ENCODE measurements at places on chromosomes 16 and 17.

DNA sequence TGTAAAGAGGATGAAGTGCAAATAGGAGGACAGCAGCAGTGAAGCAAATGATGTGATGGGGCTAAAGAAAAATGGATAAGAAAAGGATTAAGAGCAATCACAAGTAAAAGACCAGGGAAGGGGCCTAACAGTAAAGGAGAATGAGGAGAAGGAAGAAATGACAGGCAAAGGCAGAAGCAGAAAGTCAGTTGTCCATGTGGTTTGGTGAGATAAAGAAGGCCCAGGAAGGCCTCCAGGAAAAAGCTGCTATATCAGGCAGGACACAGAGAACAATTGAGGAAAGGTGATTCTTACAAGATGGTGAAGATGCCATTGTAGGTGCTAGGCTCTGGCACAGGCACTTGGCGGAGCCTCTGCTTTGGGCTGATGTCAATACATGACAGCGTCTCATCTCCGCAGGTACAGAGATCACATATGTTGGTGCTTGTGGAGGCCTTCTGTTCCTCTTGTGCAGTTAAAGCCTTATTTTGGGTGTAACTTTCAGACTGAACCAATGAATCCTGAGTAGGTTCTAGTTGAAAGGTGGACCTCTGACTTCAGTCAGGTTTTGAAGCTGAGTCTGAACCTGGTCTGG is 18.1 kb downstream of the RDM1 start:
- no peak for DNase-seq

- DNase-seq = no peak
Measured at GRCh38 chr16:60510941-60511340, 1525.3 kb downstream of the CDH8 start.

- no peak for DNase-seq
Measured at GRCh38 chr16:84086341-84086740, 30.4 kb downstream of the MBTPS1 start.

DNA sequence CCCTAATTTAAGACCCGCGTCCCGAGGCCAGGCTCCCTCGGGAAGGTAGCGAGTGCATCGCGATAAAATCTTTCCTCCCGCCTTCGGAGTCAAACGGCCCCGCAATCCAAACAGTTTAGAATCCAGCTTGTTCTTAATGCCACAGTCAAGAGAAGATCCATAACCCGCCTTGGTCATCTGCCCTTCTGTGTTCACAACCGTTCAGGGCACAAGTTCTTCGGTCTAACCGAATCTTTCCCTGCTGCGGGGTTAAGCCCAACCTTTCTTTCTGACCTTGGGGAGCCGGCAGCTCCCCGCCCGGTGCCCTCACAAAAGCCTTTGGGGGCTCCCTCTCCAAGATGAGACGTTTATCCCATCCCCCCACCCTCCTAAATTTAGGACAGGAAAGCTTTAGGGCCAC is 30.3 kb downstream of the CPSF4L start:
- peak; percentile 31 for DNase-seq
